ENCODE measurements at places on chromosomes 2 and 18.

- no peak for DNase-seq
Observed at GRCh38 chr2:166803373-166804000, 84.8 kb upstream of the XIRP2 start.

DNA sequence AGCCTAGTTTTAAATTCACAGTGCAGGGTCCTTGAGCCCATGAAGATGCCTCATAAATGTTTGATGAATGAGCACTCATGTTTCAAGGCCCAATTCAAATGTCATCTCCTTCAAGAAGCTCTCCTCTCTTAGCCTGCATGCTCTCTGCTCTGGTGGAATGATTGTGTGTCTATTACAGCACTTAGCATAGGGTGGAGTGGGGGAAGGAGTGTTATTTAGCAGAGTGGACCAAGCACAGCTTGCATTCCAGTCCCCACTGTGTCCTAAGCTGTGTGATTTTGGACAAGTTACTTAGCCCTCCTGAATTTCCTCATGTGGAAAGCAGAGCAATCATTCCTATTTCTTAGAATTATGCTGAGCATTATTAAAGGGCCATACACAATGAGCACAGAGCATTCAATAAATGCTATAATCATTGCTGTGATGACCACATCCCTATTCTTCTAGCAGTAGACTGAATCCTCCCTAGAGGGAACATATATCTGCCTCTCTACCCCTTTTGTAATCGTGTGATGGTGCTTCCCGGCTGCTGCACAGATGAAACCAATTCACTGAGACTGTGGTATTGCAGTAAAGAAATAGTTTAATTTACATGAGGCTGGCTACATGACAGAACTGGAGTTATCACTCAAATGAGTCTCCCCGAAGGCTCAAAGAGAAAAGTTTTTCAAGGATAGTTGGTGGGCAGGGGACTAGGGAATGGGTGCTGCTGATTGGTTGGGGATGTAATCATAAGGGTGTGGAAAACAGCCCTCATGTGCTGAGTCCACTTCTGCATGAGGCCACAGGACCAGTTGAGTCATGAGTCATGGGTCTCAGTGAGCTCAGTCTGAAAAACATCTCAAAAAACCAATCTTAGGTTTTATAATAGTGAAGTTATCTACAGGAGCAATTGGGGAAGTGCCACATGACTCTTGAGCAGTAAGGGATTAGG, 173.4 kb upstream of the NDUFV2 start:
- no peak for DNase-seq

DNA sequence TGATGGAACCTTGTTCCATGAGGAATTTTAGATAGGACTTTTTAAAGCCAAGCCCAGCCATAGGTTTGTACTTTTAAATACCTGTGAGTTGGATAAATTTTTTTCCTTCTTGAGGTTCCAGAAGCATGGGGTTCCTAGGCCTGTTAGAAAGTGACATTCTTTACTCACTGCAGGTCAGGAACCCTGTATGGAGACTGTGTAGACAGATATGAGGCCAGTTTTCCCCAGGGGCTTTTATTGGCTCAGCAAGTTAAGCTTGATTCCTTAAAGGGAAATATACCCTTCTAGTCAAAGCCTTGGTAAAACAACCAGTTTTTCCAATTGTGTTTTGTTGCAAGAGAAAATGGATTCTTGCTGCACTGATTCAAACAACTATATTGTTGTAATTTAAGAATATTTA, 38.4 kb upstream of the GMCL1 start:
- DNase-seq: no peak

GRCh38 chr18:5974696-5975095, 79.4 kb upstream of the TMEM200C start:
- no peak for DNase-seq

DNA sequence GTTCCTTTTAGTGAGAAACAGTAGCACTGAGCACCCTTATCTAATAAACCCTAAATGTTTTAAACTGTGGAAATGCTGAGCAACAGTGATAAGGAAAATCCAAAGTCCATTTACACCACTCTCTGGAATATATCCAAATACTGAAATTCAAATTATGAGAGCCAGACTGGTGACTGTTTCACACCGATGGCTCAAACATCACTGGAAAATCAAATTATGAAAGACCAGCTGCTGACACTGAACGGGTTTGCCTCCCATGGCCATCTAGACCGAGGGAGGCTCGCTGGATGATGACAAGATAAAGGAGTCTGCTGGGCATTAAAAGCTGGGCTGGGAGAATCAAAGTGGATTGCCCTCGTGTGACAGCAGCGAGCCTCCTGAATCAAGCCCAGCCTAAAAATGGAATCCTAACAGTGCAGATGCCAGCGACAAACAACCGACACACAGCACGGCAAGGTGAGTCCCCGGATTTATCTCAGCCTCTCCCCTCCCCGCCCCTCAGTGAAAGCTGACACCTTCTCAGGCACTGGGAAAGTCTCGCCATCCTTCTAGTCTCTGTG, 30.3 kb downstream of the SERPINE2 start:
- no peak for DNase-seq

GRCh38 chr2:219133976-219134375, 26.6 kb downstream of the NHEJ1 start:
- DNase-seq: no peak

- no peak for DNase-seq
Observed at GRCh38 chr2:138228101-138228500, 263.8 kb downstream of the HNMT start.

DNA sequence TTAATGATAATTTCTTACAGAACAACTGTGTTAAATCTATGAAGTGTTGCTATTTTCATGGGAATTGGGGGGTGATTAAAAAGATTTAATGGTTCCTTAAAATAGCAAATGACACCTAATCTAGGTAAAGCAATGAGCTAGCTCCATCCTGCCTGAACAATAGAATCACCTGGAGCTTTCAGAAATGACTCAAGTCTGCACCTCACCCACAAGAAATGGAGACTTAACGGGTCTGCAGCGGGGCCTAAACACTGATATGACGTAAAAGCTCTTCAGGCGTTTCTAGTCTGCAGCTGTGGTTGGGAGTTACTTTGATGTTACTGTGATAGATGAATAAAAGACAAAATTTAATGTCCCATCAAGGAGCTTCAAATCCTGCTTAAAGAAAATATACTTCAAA, 328.2 kb downstream of the RND3 start:
- DNase-seq: no peak

DNA sequence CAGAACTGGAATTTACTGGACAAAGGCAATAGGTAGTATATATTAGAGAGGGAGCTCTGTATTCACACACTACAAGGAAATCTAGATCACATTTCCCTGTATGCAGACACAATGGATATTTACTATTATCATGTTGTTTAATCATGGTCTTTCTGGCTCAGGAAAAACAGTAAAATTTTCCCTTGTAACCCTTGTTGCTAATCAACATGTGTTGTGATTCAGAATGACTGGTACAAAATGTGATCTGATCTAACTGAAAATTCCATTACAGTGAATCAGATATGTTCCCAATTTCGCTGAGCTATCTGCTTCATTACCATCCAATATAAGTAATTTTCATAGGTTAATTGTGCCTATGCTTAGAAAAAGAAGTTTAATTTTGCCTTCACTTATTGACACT, 1109.7 kb downstream of the LRP1B start:
- DNase-seq: peak; percentile 14
